ENCODE measurements at places on chromosomes 11 and 22. TPM values are rescaled to one million over a fixed set of nuclear protein-coding genes. Genes with fewer than 3 reads are reported as not detected.
A peak's percentile ranks its signal among the peaks of the same experiment; 100 is the strongest.

Gene CCDC87
- 0.08 TPM for total RNA-seq

Gene GP1BB
- total RNA-seq, result not detected

Gene WBP2NL
- 1.6 TPM for total RNA-seq

Gene FADS2
- total RNA-seq, result 135 TPM

Gene ACCS
- total RNA-seq, result 11.7 TPM

Gene CARD10
- total RNA-seq, result not detected

Gene MYOD1
- not detected for total RNA-seq

Gene LMO2
- total RNA-seq, result not detected

Gene NADSYN1
- total RNA-seq, result 120 TPM

Gene FBLN1
- not detected for total RNA-seq

GRCh38 chr22:31449506-31449905 is 40.1 kb downstream of the EIF4ENIF1 start:
- H3K27ac ChIP-seq, result no peak overlapping the region
- no peak for DNase-seq
- H3K4me3 ChIP-seq, result no peak overlapping the region

DNA sequence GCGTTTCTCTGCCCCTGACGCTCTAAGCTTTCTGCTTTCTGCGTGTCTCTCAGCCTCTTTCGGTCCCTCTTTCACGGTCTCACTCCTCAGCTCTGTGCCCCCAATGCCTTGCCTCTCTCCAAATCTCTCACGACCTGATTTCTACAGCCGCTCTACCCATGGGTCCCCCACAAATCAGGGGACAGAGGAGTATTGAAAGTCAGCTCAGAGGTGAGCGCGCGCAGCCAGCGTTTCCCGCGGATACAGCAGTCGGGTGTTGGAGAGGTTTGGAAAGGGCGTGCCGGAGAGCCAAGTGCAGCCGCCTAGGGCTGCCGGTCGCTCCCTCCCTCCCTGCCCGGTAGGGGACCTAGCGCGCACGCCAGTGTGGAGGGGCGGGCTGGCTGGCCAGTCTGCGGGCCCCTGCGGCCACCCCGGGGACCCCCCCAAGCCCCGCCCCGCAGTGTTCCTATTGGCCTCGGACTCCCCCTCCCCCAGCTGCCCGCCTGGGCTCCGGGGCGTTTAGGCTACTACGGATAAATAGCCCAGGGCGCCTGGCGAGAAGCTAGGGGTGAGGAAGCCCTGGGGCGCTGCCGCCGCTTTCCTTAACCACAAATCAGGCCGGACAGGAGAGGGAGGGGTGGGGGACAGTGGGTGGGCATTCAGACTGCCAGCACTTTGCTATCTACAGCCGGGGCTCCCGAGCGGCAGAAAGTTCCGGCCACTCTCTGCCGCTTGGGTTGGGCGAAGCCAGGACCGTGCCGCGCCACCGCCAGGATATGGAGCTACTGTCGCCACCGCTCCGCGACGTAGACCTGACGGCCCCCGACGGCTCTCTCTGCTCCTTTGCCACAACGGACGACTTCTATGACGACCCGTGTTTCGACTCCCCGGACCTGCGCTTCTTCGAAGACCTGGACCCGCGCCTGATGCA is at the start of gene MYOD1:
MYOD1 (plus strand) TSS at position 544 of the 910 bp plus-strand sequence; CDS start at position 756, 212 bp downstream.
- H3K36me3 ChIP-seq, result no peaks in the 10 kb centered on the region
- no peak for DNase-seq
- no peaks in the 10 kb centered on the region for H3K4me1 ChIP-seq
- H3K4me3 ChIP-seq, result no peak within 1 kb of the TSS
- no peak within 1 kb of the TSS for H3K27ac ChIP-seq
- peaks cover 45% of the 10 kb centered on the region for H3K27me3 ChIP-seq

GRCh38 chr11:9302448-9302847 is 11.9 kb downstream of the TMEM41B start:
- H3K27ac ChIP-seq, result no peak overlapping the region
- H3K4me3 ChIP-seq, result no peak overlapping the region
- DNase-seq, result no peak
- H3K36me3 ChIP-seq, result peaks cover 6% of the 10 kb centered on the region
- H3K27me3 ChIP-seq, result no peaks in the 10 kb centered on the region
- H3K4me1 ChIP-seq, result peaks cover 7% of the 10 kb centered on the region

DNA sequence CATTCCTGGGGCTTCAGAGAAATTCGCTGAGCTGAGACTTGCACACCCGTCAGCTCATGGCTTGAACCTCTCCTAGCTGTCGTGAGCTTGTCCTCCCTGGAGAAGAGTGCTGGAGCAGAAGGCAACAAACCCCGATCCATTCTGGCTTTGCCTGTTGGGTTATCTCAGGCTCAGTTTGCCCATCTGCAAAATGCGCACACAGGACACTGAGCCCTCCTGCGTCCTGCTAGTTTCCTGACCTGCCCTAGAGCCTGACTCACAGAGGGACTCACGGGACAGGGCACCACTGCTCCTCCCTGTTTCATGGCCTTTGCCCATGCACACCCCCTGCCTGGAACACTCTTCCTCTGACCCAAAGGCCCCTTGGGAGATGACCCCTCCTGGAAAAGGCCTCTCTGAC is 365.0 kb downstream of the MN1 start:
- H3K4me3 ChIP-seq, result no peak overlapping the region
- peaks cover 1% of the 10 kb centered on the region for H3K27me3 ChIP-seq
- no peaks in the 10 kb centered on the region for H3K36me3 ChIP-seq
- H3K4me1 ChIP-seq, result no peaks in the 10 kb centered on the region
- no peak for DNase-seq

- H3K4me1 ChIP-seq, result no peaks in the 10 kb centered on the region
- H3K4me3 ChIP-seq, result no peak overlapping the region
Measured at GRCh38 chr11:134701564-134702165, 289.6 kb upstream of the B3GAT1 start.

- no peak for DNase-seq
- no peaks in the 10 kb centered on the region for H3K4me1 ChIP-seq
Measured at GRCh38 chr22:47372111-47372581, 609.7 kb downstream of the TBC1D22A start.

- peaks cover 2% of the 10 kb centered on the region for H3K27me3 ChIP-seq
- H3K4me3 ChIP-seq, result no peak overlapping the region
- H3K4me1 ChIP-seq, result no peaks in the 10 kb centered on the region
Measured at GRCh38 chr11:18958221-18958910, 19.2 kb upstream of the MRGPRX1 start.

GRCh38 chr11:69965821-69966582 is 112.1 kb upstream of the ANO1 start:
- no peaks in the 10 kb centered on the region for H3K27me3 ChIP-seq
- DNase-seq, result no peak
- no peak overlapping the region for H3K4me3 ChIP-seq
- no peak overlapping the region for H3K27ac ChIP-seq
- H3K36me3 ChIP-seq, result no peaks in the 10 kb centered on the region

- H3K4me1 ChIP-seq, result no peaks in the 10 kb centered on the region
- peaks cover 5% of the 10 kb centered on the region for H3K27me3 ChIP-seq
- no peak overlapping the region for H3K4me3 ChIP-seq
- no peak for DNase-seq
Measured at GRCh38 chr11:87976009-87976408, 199.2 kb downstream of the RAB38 start.

DNA sequence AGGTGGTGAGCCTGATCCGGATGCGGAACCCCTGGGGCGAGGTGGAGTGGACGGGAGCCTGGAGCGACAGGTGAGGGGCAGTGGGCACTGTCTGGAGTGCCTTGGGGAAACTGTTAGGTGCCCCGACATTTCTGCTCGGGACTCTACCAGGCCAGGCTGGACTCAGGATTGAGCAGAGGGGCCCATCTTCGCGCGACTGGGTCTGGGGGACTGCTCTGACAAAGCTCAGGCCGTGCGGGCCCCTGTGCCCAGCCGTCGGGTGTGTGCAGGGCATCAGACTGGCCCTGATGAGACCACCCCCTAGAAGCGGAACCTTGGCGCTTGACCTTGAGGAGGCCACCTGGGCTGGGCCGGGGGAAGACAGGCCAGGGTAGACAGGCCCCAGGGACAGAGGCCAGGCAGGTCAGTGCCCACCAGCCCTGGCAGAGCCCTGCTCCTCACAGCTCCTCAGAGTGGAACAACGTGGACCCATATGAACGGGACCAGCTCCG is 6.3 kb downstream of the CAPN1 start:
- peaks cover 44% of the 10 kb centered on the region for H3K36me3 ChIP-seq
- H3K27me3 ChIP-seq, result no peaks in the 10 kb centered on the region
- no peak for DNase-seq
- H3K4me3 ChIP-seq, result no peak overlapping the region
- H3K4me1 ChIP-seq, result peaks cover 10% of the 10 kb centered on the region

- no peak overlapping the region for H3K27ac ChIP-seq
- no peaks in the 10 kb centered on the region for H3K27me3 ChIP-seq
- H3K36me3 ChIP-seq, result no peaks in the 10 kb centered on the region
Measured at GRCh38 chr11:110894224-110894623, 182.0 kb upstream of the ARHGAP20 start.

- H3K27ac ChIP-seq, result no peak within 1 kb of the TSS
- H3K4me3 ChIP-seq, result no peak within 1 kb of the TSS
- H3K36me3 ChIP-seq, result peaks cover 1% of the 10 kb centered on the region
- H3K4me1 ChIP-seq, result peaks cover 6% of the 10 kb centered on the region
- H3K27me3 ChIP-seq, result no peaks in the 10 kb centered on the region
Measured at GRCh38 chr22:38110008-38110862, at the start of gene BAIAP2L2. Gene BAIAP2L2, minus strand, starts transcription at chr22:38110684. Its CDS starts 159 bp downstream, at chr22:38110525.

- peak overlapping the region; percentile 38 for H3K27ac ChIP-seq
- H3K27me3 ChIP-seq, result no peaks in the 10 kb centered on the region
- H3K36me3 ChIP-seq, result peaks cover 48% of the 10 kb centered on the region
- H3K4me3 ChIP-seq, result no peak overlapping the region
Measured at GRCh38 chr22:46803031-46803880, 40.8 kb downstream of the TBC1D22A start.

GRCh38 chr11:68843703-68844312 is 2.1 kb upstream of the CPT1A start:
- peak overlapping the region; percentile 97 for H3K27ac ChIP-seq
- peaks cover 39% of the 10 kb centered on the region for H3K4me1 ChIP-seq
- peak overlapping the region; percentile 87 for H3K4me3 ChIP-seq
- DNase-seq, result peak; percentile 69
- peaks cover 5% of the 10 kb centered on the region for H3K27me3 ChIP-seq

DNA sequence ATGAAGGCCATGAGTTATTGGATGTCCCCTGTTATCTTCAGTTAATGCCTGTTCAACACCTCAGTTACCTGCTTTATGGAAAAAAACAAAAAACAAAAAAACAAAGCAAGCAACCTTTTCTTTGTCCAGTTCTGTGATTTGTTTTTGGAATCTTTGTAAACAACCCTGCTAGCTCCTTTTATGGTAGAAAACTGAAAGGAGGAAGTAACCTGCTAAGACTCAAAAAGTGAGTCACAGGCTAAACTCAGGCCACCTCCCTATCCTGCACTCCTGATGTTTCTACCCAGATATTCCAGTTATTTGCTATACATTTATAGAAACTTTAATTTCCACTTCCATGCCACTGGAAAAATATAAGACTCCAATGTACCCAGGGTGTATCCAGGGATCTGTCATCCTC is 20.6 kb upstream of the TLCD5 start:
- peaks cover 13% of the 10 kb centered on the region for H3K27me3 ChIP-seq
- no peaks in the 10 kb centered on the region for H3K36me3 ChIP-seq
- H3K4me1 ChIP-seq, result no peaks in the 10 kb centered on the region
- no peak overlapping the region for H3K27ac ChIP-seq
- no peak for DNase-seq

DNA sequence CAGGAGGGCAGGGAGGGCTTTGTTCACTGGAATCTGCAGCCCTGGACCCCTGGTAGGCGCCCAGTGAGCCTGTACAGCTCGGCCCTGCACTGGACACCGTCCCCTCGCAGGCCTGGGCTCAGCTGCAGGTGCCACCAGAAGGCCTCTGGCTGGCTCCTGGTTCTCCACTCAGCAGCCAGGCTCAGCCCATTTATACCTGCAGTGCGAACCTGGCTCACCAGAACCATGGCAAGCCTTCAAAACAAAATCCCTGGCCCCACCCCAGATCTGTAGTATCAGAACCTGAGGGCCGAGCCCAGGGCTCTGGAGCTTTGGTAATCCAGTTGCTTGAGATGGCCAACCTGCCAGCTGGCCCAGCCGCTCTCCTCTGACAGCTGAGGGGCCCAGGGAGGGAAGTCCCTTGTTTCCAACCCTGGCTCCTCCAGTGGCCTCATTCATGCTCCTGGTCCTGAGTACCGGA is 870 bp upstream of the FREY1 start:
- peaks cover 5% of the 10 kb centered on the region for H3K4me1 ChIP-seq
- H3K27ac ChIP-seq, result no peak overlapping the region
- H3K4me3 ChIP-seq, result no peak overlapping the region
- H3K36me3 ChIP-seq, result peaks cover 7% of the 10 kb centered on the region
- no peaks in the 10 kb centered on the region for H3K27me3 ChIP-seq
